Inflammatory macrophage treated with lipopolysaccharide for 4 hours (primary cell): ENCODE measurements at places on chromosomes 1 and 21.

DNA sequence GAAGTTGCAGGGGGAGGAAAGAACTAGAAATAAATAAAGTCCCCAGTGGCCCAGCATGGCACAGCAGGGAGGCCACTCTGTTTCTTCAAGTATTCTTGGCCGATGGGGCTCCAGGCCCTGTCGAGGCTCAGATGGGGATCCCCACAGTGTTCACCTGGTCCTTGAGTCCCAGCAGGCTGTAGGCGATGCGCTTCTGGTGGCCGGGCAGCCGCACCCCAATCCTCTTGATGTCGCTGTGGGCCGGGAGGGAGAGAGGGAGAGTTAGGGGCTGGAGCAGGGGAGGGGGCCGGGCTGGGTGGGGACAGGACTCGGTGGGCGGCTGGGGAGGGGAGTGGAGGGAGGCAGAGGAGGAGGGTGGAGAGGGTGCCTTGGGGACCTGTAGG lies 30.8 kb downstream of the EPHA2 start:
- no peak for DNase-seq

DNA sequence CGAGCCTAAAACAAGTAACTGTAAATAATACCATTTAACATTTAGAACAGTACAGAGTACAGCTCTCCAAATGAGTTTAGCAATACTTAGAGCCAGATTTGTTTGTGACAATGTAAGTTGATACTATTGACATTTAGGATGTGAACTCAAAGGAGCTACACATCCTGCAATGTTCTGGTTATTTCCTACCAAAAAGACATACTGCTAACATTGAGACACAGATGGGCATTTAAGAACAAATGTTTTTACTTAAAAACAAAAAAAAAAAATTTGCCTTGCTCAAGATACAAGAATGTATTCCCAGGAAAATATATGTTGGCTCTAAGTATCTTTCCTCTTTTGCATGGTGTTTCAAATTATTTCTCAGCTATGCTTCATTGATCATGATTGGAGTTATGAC lies 1464.8 kb upstream of the PRMT6 start:
- no peak for DNase-seq

GRCh38 chr1:212938846-212939245 lies 11.5 kb upstream of the VASH2 start:
- DNase-seq, result no peak

GRCh38 chr1:177859572-177859971 lies 110.3 kb downstream of the SEC16B start:
- no peak for DNase-seq

- peak; percentile 97 for DNase-seq
Measured at GRCh38 chr1:23169727-23170335, 1.2 kb upstream of the LUZP1 start.

GRCh38 chr1:39947260-39947659 lies 7.7 kb upstream of the MFSD2A start:
- no peak for DNase-seq

DNA sequence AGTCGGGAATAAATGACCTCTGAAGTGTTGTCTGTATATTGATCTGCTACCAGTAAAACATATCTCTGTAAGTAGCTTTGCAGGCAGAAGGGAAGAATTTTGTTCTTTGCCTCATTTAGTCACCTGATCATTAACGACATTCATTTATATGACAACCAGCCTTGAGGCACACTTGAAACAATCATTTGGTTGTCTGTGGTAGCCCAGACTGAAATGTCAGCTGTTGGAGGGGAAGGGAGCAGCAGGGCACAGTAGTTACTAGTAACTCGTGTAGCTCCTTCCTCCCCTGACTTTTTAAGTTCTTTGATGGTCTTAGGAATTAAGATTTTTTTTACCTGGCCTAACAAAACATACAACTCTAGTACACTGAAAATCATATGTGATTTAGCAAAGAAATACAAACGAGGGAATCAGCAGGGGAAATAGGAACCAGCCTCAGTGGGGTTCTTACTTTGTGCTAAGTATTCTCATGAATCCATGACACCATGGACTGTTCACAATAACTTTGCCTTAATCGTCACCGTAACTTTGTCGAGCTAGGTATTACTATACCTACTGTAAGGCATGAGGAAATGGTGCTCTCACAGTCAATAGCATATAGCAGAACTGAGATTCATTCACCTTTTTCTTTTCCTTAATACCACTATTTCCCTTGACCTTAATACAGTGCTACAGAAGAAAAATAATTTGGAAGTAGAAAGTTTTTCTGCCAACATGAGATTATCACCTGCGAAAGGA lies 6.4 kb downstream of the IL12RB2 start:
- no peak for DNase-seq

GRCh38 chr1:119729044-119729443 lies 17.3 kb downstream of the PHGDH start:
- DNase-seq, result no peak

DNA sequence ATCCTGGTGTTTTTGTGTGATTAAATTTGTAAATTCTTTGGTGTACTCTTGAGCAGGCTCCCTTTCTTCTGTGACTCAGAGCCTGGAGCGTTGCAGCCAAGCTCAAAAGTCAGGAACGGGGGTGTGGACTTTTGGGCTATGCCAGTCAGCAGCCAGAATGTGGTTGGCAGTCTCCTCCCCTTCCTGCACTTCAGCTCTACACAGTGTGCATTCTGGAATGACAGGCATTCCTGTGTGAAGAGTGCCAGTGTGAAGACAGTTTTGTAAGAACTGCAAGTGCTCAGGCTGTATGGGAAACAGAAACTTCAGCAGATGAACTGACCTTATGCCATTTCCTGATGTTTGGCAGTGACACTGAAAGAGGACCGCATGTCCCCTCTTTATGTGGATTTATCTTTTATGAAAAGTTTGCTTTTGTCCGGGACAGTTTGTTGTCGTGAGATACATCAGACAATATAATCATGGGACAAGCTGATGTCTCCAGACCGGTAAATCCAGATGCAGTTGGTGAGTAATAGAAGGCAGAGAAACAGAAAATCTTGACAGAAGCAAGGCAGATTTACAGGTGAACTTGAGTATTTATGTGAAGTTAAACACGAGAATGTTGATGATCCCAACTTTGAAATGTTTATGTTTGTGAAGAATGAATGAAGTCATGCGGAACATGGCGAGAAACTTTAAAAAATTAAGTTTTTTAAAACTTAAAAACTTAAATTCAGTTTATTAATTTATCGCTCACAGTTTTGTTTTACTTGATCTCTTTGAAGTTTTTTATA lies 67.7 kb upstream of the RCC1 start:
- peak; percentile 97 for DNase-seq

DNA sequence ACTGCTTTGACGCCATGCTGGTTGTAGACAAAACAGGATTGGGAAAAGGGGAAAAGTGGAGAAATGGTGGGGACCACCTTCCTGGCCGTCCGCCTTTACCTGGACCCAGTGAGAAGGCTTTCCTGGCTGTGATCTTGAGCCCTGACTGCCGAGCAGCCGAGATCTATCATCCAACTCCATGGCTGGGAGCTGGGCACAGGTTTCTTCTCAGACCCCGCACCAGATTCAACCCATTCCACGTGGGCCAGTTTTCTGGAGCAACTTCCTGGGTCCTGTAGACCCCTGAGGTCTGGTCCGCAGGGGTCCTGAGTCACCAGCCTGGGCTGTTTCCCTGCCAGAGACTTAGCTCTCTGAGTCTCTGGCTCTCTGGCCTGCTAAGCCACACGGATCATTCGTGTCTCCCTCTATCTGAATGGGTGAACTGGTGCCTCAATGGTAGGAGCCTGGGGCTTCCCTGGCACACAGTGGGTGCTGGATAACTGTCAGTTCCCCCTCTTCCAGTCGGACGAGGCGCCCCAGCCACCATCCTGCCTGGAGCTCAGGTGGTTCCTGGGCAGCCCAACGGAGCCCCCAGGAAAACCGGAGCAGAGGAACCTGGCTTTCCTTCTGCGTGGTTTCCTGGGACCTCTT lies 4.5 kb upstream of the NPHP4 start:
- no peak for DNase-seq

- DNase-seq, result no peak
Measured at GRCh38 chr1:104440011-104440410, 690.3 kb downstream of the AMY1C start.

DNA sequence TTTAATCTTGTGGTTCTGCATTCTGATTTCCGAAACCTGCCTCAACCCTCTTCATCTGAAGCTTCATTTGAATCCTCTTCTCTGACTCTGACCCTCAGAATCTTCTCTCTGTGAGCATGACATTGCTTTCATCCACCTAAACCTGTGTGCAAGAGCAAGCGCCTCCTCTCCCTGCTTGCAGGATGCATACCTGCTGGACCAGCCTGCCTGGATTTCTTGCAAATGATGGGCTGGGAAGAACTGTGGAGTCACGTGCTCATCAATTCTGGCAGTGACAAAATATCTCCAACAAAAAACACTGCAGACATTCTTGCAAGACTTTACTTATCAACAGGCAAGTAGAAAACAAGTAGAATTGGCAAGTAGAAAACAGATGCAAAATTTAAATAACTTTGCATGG lies 20.8 kb upstream of the SLC35F3 start:
- no peak for DNase-seq

- DNase-seq, result no peak
Measured at GRCh38 chr1:25648681-25649440, 32.3 kb downstream of the MAN1C1 start.

GRCh38 chr1:235898126-235898525 lies 31.4 kb upstream of the LYST start:
- no peak for DNase-seq

DNA sequence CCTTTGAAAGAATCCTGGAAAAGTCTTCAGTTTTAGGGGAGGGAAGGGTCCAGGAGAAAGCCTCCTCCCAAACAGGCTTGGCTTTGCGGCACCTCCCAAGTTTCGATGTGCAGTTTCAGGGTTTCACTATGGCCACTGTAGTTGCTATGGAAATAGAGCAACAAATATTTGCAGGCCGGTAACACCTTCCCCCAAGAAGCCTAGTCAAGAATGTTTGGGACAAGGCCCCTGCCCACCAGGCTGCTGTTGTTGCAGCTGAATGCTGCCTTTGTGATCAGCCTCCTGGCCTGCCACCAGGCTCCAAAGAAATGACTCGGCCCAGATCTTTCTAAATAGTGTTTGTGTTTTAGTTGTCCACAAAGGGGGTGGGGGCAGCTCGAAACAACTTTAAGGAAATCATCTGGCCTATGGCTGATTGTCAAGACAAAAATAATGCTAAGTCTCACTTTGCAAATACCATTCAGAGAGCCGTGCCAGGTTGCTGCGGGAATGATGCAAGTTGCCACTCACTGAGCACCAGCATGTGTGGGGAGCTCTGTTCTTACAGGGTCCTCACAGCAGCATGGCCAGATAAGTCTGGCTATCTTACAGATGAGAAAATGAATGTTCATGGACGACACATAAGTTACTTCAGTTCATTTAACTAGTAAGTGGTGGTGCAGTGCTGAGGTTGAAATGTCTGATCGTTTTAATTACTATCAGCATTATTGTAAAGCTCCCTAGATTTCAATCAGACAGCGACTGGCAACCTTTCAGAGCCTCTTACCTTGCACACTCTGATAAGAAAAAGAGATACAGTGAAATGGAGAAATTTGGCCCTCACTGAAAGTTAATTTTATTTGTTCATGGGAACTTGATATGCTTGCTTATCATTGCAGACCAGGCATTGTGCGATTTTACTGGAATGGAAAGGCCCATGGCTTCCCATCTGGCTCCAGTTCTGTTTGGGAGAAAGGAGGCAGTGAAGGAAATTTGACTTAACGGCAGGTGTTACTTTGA lies 91.2 kb upstream of the JUN start:
- no peak for DNase-seq

DNA sequence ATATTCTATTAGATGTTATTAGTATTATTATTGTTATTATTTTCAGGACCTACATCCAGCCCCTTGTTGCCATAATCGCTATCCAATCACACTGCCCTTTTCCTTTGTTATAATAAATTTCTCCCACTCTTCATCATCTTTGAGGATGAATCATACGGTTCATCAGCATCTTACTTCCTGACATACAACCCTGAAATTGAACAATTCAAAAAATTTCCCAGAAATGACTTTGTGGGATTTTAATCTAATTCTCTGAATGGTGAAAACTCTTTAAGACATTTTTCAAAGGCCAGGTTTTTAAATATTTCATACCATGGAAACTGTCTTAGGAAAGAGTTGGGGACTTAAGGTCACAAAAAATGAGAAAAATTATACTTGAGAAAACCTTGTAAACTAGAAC lies 353.5 kb downstream of the ST6GALNAC3 start:
- DNase-seq, result no peak

GRCh38 chr1:54325703-54326461 lies 80.3 kb downstream of the SSBP3 start:
- DNase-seq, result no peak

DNA sequence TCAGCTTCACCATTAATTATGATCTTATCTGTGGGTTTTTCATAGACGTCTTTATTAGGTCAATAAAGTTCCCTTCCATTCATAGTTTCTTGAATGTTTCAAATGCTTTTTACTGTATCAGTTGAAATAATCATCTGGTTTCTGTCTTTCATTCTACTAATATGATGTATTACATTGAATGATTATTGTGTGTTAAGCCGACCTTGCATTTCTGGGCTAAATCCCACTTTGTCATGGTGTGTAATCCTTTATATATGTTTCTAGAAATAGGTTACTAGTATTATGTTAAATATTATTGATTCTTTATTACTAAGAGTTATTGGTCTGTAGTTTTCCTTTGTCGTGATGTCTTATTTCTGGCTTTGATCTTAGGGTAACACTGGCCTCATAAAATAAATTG lies 134.9 kb downstream of the FASLG start:
- DNase-seq, result no peak

DNA sequence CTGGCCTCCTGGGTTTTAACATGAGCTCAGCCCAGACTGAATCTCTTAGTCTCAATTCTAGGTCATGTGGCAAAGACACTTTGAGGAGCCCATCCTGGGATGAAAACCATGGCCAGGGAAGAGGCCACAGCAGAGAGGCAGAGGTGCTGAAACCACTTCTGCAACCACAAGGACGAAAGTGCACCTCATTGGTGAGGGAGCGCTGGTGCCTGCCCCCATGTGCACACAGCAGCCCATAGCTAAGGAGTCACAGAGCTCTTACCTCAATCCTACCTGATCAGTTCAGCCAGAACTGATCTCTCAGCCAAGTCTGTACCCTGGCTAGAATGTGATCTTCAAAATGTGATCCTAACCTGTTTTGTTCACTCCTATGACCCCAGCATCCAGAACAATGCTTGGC lies 32.9 kb upstream of the SRP9 start:
- DNase-seq, result no peak

DNA sequence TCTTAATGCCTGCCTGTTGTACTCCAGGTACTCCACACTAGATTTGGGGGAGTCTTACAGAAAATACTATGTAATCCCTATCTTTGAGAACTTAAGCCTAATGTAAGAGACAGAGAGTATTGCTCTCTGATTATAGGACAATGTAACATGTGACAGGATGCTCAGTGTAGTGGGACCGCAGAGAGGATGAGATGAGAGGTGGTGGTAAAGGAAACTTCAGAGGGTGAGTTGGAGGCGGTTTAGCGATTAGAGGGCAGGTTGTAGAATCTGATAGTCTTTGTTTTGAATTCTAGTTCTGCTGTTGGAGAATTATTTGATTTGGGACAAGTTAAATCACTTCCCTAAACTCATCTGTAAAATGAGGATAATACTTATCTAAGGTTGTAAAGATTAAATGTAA lies 5.4 kb downstream of the SOAT1 start:
- DNase-seq, result no peak

GRCh38 chr1:178075333-178075732 lies 18.6 kb upstream of the RASAL2 start:
- DNase-seq, result no peak
